CD4-positive, alpha-beta T cell treated with Interleukin-21 for 1 hour (primary cell): ENCODE measurements at places on chromosomes 4 and X.

- DNase-seq: no peak
Observed at GRCh38 chr4:76981644-76982043, 32.1 kb downstream of the SEPTIN11 start.

GRCh38 chr4:51840781-51841180 lies 2.2 kb upstream of the DCUN1D4 start:
- DNase-seq: no peak

GRCh38 chrX:7706032-7706431 lies 136.9 kb upstream of the VCX start:
- DNase-seq: no peak

DNA sequence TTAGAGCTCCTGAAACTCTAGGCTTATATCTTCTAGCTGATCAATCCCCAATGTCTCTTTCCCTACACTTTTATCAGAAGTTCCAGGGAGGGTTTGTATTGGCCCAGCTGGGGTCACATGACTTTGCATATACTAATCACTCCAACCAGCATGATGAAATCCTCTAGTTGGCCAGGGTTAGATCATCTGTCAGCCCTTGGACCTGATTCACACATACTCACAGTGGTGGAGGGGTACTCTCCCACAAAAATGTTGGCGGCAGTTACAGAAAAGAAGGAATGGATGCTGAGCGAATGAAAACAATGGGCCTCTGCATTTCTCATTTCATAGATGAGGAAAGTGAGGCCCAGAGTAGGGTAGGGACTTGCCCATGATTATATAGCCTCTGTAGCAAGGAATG lies 151.1 kb downstream of the PJA1 start:
- DNase-seq: no peak

GRCh38 chrX:63275127-63275526 lies 76.0 kb downstream of the SPIN4 start:
- peak; percentile 8 for DNase-seq

DNA sequence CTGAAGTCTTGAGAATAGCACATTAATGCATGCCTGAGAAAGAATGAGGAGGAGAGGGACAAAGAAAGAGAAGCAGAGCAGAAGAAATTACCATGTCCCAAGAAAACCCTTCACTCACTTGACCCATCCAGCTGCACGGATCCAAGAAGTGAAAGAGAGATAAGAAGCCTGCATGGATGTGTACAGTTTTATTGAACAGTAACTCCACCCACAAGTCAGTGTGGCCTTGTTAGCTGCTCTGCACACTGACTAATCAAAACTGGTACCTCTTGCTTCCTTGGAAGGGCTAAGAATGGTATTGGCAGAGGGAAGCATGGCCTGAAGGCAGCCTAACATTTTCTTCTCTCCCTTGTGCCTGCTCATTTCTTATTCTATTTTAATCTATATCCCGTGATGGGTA lies 163.9 kb downstream of the SLC7A11 start:
- DNase-seq: no peak

DNA sequence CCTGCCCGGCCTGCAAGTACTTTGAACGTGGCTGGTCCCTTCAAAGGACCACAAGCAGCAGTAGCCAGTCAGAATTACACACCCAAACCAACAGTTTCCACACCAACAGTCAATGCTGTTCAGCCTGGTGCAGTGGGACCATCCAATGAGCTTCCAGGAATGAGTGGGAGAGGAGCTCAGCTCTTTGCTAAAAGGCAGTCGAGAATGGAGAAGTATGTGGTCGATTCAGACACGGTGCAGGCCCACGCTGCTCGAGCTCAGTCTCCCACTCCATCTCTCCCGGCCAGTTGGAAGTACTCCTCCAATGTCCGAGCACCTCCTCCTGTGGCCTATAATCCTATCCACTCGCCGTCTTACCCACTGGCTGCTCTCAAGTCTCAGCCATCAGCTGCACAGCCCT lies 104.4 kb upstream of the MYOZ2 start:
- no peak for DNase-seq

GRCh38 chrX:44247468-44247867 lies 96.0 kb downstream of the EFHC2 start:
- DNase-seq: no peak
